ENCODE measurements at places on chromosomes 2 and 18. TPM values are rescaled to one million over a fixed set of nuclear protein-coding genes. Genes with fewer than 3 reads are reported as not detected.

AKAIN1 gene
- total RNA-seq: not detected

TUBB8B gene
- not detected for total RNA-seq

GAREM1 gene
- not detected for total RNA-seq

GCG gene
- total RNA-seq: not detected

- peak; percentile 27 for DNase-seq
Observed at GRCh38 chr18:59140302-59140885, 710 bp downstream of the SEC11C start.

Measured in A172 (cell line).